ENCODE measurements at places on chromosomes 7 and 10.

DNA sequence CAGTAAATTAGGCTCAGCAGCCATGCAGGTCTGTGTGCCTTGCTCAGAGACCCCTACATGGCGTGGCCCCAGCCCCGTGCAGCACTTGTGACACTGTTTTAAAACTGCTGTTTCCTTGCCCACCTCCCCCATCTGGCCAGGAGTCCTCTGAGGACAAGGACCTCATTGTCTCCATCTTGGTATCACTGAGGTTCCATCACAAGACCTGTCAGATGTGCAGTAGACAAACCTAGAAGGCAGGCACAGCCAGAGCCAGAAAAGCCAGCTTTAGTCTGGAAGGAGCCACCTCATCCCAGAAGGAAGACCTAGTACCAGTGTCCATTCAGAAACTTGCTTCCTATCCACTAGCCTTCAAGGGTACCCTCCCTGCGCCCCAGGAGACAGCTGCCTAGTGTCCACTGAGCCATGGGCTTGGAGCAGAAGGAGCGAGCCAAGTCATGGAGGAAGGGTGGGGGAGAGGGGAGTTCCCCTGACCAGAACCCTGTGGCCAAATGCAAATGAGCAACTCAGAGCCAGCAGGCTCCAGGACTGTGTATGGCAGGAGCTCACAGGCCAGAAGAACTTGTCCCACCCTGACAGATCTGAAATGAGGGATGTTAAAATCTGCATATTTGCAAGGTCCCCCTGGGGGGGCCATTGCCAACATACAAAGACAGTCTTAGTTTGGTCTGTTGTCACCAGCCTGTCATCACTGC, 176.1 kb downstream of the SH3PXD2A start:
- no peak for DNase-seq

- no peak for DNase-seq
Measured at GRCh38 chr7:96219378-96220130, 102.3 kb downstream of the SLC25A13 start.

GRCh38 chr10:91200314-91201212, 19.9 kb upstream of the PCGF5 start:
- no peak for DNase-seq

GRCh38 chr10:103618575-103619423, 125.3 kb downstream of the NEURL1 start:
- no peak for DNase-seq

- DNase-seq = no peak
Measured at GRCh38 chr7:152618427-152618826, 57.5 kb downstream of the XRCC2 start.

DNA sequence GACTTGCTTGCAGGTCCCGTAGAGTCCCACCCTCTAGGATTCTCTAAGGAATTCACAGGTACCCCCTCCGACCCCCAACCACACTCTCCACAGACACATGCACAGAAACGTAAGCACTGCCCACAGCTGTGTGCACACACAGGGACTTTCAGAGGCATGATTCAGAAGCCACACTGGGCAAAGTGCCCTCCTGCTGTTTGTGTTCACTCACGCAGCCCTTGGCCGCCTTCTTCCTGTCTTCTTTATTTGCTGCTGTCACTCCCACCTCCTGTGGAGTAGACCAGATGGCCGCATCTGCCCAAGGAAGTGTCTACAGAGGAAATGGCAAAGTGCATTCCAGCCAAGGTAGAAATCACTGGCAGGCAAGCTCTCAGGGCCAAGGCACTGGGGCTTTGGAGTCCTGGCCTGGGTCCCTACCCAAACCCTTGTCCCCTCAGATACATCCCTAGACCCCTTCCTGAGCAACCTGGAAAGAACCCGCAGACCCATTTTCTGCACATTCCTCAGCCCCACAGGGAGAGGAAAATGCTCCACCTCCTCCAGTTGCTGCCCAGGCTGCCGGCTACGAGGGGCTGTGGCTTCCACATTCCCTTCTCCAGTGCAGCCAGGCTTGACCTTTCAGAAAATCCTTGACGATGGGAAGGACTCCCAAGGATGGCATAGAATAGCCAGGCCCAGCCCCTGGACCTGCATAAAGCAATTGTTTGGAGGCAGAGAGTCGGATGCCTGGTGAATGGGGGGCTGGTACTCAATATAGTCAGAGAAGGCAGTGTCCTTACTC, 21.6 kb upstream of the GIMAP8 start:
- peak; percentile 22 for DNase-seq

DNA sequence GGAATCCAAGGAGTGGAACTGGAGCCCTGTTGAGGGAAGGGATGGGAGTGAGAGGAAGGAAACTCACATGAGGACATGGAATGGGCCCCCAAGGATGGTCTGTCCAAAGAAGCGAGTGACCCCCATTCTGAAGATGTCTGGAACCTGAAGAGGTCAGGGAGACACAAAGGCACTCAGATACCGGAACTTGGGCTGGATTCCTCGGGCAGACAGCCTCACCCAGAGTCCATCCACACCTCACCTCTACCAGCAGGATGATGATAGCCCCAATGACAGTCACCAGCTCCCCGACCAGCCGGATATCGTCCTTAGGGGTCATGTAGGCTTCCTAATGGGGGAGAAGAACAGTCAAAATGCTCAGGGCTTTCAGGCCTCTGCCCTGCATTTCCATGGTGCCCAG, 10.7 kb downstream of the TRPV6 start:
- no peak for DNase-seq

GRCh38 chr10:59793919-59794318, 40.7 kb upstream of the MRLN start:
- no peak for DNase-seq

DNA sequence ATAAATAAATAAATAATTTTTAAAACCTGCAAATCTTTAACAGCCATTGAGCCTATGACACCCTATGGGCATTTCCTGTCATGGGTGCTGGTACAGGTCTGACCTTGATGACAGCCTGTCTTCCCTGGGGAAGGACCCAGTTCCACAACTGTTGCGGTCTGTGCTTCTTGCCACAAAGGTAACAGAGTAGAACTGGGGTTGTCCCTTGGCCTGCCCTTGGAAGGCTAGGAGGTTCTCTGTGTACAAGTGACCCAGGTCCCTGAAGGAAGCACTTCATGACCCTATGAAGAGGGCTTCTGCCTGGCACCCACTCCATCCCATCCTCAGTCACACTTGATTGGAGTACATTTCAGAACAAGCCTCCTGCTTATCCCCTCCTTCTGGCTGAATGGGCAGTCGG, 66.9 kb downstream of the OGDH start:
- DNase-seq = no peak

DNA sequence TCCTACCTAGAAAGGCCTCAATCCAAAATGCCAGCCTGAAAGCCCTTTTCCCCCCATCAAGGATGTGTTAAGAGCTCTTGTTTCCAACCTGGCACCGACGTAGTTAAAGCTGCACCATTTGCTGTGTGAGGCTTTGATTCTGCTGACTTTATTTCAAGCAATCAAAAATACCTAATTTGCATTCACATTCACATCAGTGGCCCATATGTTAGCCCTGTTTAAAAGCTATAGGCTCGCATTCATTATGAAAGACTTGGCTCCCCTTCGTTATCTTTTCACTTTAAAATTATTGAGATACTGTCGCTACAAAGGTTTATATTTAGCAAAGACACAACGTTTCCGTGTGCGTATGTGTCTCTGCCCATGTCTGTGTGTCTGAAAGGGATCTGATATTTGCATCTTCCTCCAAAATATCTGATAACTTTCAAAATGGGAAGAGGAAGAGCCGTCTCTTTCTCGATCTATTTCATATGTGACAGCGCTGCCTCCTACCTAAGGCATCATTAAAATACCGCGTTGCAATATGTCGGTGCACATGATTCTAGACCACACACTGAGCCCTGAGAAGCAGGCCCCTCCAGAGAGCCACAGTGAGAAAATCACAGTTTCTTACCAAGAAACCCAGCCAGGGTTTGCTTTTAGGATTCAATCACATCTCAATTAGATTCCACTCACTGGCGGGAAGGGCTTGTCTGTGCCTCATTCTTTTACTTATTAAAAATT, 57.1 kb upstream of the ITPRID1 start:
- no peak for DNase-seq

DNA sequence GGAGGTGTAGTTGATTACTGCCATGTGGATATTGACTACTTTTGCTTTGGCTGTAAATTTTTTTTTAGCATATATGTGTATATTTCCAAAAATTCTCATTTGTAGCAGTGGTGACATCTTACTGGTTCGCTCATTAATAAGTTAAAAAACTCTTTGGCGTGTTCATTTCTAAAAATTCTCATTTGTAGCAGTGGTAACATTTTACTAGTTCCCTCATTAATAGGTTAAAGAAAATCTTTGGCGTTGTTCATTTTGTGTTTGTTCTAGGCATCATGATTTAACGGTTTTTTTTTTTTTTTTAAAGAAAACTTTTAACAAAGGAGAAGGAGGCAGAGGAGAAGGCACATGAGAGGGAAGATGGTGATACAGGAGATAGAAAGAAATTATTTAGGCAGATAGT, 45.9 kb upstream of the CACNB2 start:
- no peak for DNase-seq

DNA sequence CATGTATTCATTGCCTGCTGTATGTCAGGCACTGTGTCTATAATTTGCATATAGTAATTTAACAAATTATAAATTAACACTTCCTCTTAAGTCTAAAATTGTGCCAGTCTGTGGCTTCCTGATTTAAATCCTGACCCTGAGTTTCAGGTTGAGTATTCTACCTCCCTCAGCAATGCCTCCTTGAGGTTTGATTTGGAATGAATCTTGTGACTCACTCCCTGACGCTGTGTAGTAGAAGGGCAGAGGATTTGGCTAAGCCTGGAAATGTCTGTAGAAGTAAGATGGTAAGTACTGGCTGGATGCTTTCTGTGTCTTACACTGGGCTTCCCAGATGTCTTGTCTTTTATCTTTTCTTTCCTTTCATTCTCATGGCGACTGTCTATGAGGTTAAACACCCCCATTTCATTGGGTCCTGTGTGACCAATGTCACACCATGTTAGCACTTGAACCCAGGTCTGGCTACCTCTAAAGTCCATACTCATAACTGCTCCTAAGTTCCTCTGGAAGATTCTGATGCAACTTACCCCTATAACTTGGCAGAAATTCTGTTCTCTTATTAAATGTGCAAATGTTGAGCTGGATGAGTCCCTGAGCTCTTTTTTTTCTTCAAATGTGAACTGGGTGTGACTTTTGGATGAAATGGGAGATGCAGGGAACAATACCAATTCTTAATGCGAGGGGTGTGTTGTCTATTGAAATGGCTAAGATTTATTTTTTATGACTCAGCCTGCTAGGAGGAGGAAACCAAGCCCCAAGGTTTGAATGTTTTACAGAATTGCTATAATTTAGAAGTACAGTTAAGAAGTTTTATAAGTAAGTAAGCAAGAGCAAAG, 48.5 kb downstream of the PLCE1 start:
- DNase-seq = no peak

- DNase-seq = no peak
Measured at GRCh38 chr7:133642907-133643306, 390.0 kb downstream of the EXOC4 start.

DNA sequence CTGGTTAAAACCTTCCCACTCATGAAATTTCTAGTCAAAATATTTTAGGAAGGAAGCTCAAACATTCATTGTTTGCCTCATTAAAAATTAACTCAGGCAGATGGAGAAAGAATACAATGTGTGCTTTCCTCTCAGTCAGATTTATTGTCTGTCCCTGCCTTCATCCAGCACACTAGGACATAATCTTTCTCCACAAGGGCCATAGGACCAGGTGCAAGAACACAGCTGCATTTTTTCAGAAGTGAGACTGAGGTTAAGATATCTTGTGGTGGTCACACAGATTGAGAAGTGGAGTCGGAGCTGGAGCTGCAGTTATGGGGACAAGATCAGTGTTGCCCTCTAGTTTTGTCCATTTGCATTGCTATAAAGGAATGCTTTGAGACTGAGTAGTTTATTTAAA, 666.3 kb downstream of the CCSER2 start:
- DNase-seq = no peak

DNA sequence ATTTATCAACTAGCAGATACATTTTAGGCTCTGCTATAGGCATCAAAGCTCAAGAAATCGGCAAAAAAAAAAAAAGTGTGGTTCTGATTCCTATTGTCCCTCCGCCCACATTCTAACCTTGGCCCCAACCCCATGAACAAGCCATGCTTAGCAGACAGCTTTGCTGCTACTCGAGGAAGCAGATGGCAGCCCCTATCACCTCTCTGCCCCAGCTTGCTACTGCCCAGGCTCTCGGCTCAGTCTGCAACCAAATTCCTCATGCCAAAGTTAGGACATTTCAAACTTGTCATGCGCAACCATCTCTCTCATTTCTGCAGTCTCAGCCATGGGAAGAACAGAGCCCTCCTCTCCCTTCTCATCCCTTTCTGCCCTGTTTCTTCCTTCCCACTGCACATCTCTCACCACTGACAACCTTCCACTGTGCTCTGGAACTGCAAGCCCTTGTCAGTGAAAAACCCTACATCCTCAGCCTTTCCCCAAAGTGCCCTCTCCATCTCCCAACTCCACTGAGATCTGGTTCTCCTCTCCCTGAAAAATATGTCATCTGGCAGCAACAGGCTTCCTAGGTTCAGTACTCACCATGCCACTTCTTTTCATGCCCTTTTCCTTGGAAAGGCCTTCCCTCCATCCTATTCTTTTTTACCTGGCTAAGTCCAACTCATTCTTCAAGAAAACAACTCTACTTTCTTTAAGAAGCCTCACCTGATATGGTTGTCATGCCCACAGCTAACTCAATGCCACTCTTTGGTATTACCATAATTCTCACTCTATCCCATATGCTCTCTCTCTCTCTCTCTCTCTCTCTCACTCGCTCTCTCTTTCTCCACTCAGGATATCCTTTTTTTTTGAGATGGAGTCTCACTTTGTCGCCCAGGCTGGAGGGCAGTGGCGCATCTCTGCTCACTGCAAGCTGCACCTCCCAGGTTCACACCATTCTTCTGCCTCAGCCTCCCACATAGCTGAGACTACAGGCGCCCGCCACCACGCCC, 60.1 kb upstream of the FHIP2A start:
- DNase-seq = no peak

All from activated CD4-positive, alpha-beta T cell treated with anti-CD3 and anti-CD28 coated beads for 48 hours (primary cell).